Fibroblast of the conjunctiva (primary cell): ENCODE measurements at places on chromosomes 6 and 20.
A peak's percentile ranks its signal among the peaks of the same experiment; 100 is the strongest.

DNA sequence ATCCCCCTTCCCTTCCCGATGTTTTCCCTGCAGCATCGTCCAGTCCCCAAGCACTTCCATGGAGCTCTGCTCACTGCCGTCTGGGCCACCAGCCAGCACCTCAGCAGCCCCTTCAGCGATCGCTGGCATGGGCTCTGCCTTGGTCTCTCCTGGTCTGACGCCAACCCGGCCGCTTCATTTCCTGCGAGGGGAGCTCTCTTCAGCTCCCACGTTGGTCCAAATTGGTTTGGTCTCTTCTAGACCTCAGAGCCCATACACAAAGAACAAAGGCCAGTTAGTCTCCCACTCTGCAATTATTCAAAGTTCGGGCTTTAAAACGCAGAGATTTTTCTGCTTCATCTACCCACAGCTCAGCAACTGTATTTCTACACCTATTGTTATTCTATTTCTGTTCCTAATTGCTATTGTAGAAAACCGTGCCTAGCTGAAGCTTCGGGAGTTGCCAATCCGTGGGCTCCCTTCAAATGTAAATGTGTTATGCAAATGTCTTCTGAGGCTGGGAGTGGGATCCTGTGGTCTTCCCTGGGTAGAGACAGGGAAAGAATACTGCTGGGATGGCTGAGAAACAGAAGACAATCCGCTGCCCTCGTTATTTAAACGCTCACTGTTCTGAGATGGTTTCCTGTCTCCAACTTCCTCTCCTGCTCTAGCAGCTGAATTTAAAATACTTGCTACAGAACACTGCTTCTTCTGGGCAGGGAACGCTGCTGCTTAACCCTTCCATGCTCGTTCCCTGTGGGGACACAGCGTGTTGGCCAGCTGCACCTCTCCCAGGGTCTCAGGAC is 154.2 kb upstream of the QKI start:
- no peak for DNase-seq

DNA sequence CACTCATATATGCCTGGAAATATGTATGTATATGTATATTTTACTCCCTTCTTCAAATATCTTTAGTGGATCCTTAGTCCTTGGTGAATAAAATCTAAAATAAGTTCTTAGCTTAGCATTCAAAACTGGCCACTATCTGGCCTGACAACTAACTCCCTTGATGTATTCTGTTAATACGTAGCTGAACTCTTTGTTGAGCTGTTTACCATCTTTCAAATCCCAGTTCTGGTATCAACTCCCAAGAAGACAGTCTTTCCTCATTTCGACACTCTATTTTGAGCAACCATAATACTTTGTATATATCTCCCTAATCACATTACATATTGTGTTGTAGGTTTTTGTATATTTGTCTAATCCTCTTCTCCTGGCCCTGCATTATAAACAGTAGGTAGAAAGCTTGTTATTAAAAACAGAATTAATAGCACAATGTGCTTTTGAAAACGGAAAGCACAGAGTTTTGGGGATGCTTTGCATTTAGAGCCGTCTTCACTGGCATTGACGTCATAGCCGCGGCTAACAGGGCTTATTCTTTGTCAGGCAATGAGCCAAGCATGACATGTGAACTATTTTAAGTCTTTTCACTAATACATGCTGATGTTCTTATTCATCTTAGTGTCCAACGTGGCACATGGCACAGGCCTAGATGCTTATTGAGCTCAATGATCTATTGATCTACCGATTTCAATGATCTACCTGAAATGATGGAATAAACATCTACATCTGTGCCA is 47.2 kb upstream of the CCN2 start:
- peak; percentile 43 for DNase-seq

DNA sequence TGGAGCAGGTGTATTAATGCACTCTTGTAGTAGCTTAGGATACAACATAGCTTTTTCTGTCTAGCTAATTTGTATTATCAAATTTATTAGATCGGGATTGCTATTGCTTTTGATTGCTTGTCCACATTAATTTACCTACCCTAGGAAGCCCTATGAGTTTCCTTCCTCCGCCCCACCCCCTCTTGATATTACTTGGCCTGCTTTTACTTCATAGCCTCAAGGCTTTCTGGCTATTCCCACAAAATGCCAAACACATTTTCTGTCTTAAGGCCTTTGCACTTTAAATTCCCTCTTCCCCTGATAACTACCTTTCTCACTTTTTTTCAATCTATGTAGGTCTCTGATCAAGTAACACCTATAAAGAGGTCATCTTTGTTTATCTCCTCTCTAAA is 99.1 kb upstream of the PRSS16 start:
- no peak for DNase-seq

GRCh38 chr6:31041372-31041974 is 31.2 kb downstream of the MUC22 start:
- no peak for DNase-seq

DNA sequence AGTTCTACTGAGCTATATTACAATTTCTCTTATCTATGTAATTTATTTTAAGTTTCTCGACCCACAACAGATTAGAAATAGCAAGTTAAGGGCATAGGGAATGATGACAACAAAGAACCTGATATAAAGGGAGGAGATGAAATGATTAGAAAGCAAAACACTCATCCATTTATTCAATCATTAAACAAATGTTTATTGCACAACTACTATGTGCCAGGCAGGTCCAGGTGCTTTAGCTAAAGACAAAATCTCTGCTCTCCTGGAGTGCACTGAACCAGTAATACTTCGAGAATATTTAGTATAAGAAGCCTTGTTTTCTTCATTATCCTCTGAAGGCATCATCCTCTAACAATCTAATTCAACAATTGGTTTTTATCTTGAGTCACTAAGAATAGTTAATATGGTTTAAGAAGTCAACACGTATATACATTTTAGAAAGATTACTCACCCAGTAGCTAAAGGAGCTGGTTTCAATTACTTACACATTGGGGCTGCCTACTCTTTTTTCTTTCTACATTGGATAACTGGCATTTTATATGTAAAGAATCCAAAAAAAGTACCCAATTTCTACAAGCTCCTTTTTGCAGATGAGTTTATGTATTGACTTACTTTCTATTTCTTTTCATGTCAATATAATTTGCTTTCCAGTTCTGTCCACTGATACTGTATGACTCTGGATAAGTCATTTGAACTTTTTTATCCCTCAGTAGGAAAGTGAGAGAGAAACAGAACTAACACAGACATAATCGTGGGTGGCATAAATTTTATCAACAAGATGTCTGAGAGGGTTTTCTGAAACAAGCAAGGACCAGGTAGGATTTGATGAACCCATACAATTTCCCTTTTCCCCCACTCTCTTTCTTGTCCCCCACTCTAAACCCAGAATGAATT is 312.6 kb downstream of the CLIC5 start:
- no peak for DNase-seq

DNA sequence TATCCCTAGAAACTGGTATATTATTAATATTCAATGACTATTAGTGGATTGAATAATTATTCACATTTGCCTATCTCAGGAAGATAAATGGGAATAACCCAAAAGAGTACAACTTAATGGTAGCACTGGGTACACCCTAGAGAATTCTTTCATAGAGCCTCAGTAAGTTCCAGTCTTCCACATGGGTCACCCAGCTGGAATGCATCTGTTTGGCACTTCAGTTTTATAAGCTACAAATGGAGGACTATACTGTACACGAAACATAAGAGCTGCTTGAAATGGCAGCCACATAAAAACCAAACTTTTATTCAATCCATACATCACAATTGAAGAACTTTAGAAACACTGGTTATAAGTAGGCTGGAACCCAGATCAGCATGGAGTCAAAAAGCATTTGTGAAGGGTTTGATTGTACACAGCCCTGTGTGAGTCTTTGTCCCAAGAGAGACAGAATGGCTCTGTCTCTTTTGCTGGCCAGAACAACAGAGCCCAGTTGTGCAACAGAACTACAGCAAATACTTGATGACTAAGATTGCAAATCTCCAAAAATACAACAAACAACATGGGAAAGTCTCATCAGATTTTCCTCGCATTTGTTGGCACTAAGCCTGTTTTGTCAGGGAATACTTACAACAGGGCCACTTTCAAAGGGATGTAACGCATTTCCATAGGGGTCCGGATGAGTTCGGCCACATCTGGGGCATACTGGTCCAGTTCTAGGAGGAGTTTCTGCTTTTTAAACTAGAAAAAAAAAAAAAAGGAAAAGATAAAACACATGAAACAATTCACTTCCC is 39.5 kb downstream of the PIGU start:
- DNase-seq = peak; percentile 76

- peak; percentile 26 for DNase-seq
These were observed 94.0 kb downstream of the SGK1 start for GRCh38 chr6:134223796-134224420.

DNA sequence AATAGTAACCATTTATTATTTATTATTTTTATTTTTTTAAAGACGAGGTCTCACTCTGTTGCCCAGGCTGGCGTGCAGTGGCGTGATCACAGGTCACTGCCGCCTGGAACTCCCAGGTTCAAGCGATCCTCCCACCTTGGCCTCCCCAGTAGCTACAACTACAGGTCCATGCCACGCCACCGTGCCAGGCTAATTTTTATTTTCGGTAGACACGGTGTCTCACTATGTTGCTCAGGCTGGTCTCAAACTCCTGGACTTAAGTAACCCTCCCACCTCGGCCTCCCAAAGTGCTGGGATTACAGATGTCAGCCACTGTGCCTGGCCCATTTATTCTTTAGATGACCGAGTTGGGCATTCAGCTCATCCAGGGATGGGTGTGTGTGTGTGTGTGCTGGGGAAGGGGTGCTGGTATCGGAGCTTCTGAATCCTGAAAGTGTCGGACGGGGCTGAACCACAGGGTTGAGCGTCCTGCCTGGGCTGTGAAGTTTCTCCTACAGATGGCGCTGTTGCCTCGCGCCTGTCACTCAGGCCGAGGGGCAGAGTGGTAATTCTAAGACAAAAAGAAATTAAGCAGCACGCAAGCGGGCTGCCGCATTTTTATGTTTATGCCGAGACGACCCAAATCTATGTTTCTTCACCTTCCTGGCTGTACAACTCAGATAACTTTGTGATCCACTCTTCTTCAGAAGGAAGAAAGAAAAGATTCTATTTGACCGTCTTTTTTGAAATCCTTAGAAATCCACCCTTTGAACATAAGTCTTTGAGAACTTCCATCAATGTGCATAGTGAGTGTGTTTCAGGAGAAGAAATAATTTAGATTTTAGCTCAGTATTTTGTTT is 252.8 kb downstream of the CDH26 start:
- peak; percentile 17 for DNase-seq

GRCh38 chr6:3797231-3798054 is 45.9 kb upstream of the PXDC1 start:
- DNase-seq = peak; percentile 51

- DNase-seq = no peak
These were observed 525.8 kb upstream of the POU3F2 start for GRCh38 chr6:98308564-98308963.

- no peak for DNase-seq
These were observed 1.8 kb downstream of the KCNK5 start for GRCh38 chr6:39227476-39227875.

DNA sequence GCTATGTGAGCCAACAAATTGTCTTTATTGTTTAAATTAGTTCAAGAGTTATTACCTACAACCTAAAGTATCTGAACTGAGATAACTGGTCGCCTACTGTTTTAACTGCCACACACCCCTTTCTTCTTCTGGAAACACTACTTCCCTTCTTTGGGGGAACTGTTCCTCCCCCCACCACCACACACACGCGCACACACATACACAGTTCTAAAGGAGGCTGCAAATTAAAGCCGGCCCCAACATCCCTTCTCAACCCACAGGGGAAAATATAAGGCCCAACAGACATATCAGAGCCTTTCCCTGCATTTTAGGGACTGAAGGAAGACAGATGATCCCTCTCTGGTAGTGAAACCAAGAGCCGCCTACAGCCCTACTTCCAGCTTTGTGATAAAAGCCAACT is 348.0 kb upstream of the JARID2 start:
- DNase-seq = no peak

DNA sequence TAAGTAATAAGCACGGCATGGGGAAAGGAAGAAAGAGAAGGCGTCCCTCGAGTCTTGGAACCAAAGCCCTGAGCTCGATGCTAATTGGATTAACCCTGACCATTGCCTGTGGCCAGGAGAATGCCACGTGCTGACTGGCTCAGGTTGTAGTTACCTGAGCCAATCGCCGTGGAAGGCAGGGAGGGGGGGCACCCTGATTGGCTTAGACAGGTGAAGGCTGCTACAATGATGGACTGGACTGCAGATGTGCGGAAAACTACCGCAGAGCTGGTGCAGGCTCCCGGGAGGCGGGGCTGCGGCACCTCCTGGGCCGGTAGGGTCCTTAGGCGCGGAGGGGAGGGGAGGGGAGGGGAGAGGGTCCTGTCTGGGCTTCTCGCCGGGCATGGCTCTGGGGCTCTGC is 121.3 kb downstream of the TFAP2C start:
- no peak for DNase-seq

- no peak for DNase-seq
These were observed 80.2 kb downstream of the GMPR start for GRCh38 chr6:16318538-16318937.

- no peak for DNase-seq
These were observed 24.2 kb downstream of the GLP1R start for GRCh38 chr6:39072830-39073229.

GRCh38 chr6:70957284-70957617 is 391 bp upstream of the B3GAT2 start:
- DNase-seq = no peak

- no peak for DNase-seq
These were observed 90.0 kb downstream of the PRND start for GRCh38 chr20:4811661-4812181.

GRCh38 chr6:37491171-37491829 is 8.4 kb downstream of the CCDC167 start:
- no peak for DNase-seq

GRCh38 chr20:21266191-21266536 is 37.0 kb upstream of the XRN2 start:
- DNase-seq = no peak

GRCh38 chr6:98976674-98977385 is 29.1 kb upstream of the FBXL4 start:
- no peak for DNase-seq

DNA sequence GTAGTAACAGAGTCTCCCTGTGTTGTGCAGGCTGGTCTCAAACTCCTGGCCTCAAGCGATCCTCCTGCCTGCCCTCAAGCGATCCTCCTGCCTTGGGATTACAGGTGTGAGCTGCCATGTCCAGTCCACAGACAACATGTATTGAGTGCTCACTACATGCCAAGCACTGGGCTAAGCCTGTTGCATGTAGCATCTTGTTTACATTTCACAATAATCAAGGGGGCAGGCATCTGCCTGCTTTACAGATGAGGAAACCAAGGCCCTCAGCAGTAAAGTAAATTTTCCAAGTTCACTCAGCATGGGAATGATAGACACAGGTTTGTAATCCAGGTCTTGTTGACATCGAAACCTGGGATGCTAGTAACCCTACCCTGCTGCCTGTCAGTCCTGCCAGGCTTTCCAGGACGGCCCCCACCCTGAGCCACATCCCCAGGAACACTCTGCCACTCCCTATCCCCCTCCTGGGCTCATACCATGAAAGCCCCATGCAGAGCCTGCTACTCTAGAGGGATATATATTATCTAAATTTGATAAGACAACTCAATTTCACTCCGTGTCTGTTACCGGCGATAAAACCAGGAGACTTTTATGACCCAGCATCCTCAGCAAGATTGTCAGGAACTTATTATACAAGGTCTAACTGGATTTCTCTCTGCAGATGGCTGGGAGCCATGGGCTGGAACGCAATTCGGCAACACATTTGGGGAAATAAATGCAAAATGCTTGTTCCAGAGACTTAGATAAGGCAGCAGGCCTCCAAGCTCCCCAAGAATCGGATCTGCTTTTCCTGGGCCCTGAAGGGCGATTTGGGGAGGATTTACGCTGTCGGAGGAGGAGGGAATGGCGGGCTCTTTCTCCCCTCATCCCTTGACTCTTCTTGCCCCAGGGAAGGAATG is 30.4 kb downstream of the CD40 start:
- no peak for DNase-seq

- no peak for DNase-seq
These were observed 18.6 kb upstream of the GGTLC1 start for GRCh38 chr20:24007073-24007595.
